ENCODE measurements at places on chromosomes 2 and 18.

DNA sequence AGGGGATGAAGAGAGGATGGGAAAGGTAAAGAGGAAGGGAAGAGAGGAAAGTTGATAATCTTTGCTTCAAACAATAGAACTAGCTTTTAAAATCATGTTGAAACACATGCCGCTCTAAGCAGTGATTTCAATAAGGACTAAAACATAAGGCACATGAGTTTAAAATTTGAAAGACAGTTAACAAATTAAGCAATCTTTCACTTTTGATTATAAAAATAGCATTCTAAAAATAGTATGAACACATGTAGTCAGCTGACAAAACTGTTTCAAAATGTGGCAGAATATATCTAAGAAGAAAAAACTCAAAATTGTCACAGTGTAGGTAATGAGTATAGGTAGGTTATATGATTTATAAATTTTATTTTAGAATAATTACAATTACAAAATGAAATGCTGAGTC lies 25.3 kb downstream of the PSME4 start:
- DNase-seq = no peak

GRCh38 chr2:120854766-120855530 lies 119.3 kb downstream of the GLI2 start:
- DNase-seq = no peak

- DNase-seq = peak; percentile 68
Observed at GRCh38 chr2:79887747-79888374, 375.0 kb downstream of the CTNNA2 start.

DNA sequence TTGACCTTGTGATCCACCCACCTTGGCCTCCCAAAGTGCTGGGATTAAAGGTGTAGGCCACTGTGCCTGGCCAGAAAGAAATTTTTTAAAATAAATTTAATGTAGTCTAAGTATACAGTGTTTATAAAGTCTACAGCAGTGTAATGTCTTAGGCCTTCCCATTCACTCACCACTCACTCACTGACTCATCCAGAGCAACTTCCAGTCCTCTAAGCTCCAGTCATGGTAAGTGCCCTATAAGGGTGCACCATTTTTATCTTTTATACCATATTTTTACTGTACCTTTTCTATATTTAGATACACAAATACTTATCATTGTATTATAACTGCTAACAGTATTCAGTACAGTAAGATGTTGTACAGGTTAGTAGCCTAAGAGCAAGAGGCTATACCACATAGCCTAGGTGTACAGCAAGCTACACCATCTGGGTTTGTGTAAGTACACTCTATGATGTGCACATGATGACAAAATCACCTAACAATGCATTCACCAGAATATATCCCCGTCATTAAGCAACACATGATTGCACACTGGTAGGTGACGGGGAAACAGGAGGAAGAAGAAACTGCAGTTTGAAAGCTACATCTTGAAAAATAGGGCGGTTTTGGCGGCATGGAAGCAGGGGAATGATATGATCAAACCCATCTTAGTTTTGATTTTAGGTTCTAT lies 105.1 kb upstream of the ITGB6 start:
- no peak for DNase-seq

- DNase-seq = no peak
Observed at GRCh38 chr18:13235981-13236380, 17.4 kb downstream of the LDLRAD4 start.

GRCh38 chr2:28452534-28453081 lies 43.3 kb upstream of the PLB1 start:
- peak; percentile 58 for DNase-seq

- DNase-seq = no peak
Observed at GRCh38 chr2:113872201-113872600, 17.7 kb upstream of the ACTR3 start.

DNA sequence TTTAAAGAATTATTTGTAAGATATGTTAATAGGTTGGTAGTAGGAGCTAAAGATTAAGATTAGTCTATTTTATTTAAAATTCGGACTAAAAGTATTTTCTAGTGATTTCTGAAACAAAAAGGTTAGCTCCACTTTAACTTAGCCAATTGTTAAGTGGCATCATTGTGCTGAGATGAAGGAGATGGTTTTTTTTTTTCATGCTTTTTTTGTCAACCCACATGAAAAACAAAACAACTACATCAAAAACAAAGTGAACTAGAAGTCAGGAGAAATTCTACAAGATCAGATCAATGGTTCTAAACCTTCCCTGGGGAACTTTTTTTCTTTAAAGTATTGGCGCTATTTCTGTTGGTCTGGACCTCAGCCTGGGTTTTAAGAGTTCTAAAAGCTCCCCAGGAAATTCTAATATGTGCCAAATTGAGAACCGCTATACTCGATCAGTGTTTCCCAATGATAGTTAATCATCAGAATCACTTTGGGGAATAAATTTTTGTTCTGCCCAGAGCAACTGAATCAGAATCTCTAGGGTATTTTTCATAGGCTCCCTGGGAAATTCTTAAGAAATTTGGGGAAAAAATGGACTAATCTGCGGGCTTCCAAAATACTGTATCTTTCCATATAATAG lies 2.3 kb downstream of the ZC3H6 start:
- DNase-seq = no peak

DNA sequence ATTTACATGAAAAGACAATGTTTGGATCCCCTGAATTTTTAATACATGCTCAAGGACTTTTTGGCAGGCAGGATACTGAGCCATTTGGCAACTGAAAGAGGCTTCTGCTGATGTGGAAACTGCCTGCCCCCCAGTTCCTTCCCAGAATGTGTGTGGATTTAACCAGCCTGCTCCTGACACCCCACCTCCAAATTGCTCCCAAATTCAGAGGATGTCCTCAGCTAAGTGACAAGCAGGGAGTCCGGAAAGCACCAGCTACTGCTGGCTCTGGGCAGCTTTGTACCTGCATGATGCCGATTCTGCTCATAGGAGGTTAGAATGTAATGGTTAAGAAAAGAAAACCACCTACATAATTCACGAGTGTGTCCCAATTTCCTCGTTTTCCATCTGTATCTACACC lies 197.5 kb downstream of the CDH20 start:
- DNase-seq = no peak

DNA sequence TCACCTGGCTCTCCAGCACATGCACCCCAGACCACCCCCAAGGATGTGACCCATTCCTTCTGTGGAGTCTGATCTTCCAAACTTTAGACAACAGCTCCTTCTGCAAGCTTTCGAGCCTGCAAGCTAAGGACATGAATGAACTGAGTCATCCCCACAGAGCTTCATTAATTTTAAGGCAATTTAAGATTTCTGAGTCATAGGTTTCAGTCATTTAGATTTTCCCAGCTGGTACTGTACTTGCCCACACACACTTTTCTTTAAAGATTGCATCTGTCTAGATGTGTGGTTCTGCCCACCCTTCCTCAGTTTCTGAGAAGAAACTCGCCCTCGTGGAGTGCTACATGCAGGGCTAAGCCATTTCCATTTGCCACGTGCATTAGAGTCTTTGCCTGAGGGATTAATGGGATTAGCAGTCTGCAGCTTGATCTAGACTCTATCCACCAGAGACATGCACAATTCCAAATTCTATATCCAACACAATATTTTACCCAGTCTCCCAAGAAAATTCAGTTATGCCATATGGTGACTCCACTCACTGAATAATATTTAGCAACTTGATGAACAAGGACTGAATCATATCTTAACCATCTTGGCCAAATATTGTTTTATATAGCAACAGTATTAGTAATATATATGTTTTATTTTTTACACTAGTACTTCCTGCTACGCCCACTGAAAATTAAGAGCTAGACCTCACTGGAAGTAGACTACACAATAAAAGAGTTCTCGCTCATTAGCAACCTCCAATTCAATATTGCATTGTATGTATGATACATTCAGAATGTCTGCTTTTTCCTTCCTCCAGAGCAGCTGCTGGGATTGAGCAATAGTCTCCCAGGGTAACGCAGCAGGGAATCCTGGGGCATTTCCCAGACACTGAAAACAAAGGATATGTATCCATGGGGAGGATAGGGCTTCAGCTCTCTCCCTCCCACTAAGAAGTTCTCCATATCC lies 14.3 kb upstream of the TRIB2 start:
- peak; percentile 64 for DNase-seq

DNA sequence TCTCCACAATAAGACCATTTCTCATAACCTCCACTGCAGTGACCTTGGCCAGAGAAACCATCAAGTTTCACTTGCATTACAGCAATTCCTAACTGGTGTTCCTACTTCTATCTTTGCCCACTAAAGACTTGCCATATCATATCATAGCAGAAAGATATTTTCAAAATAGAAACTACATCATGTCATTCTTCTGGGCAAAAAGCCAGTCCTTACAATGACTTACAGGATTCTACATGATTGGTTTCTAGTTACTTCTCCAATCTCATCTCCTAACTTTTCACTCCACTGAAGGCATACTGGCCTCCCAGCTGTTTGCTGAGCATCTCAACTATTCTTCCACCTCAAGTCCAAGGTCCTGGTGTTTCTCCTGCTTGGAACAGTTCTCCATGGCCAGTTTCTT lies 151.4 kb downstream of the HNMT start:
- DNase-seq = no peak
